ENCODE measurements at places on chromosomes 6 and 20. TPM values are rescaled to one million over a fixed set of nuclear protein-coding genes. Genes with fewer than 3 reads are reported as not detected.

Gene PTP4A1
- 88.8 TPM for total RNA-seq

Gene SLC22A2
- not detected for total RNA-seq

Gene KIF13A
- total RNA-seq, result not detected

DNA sequence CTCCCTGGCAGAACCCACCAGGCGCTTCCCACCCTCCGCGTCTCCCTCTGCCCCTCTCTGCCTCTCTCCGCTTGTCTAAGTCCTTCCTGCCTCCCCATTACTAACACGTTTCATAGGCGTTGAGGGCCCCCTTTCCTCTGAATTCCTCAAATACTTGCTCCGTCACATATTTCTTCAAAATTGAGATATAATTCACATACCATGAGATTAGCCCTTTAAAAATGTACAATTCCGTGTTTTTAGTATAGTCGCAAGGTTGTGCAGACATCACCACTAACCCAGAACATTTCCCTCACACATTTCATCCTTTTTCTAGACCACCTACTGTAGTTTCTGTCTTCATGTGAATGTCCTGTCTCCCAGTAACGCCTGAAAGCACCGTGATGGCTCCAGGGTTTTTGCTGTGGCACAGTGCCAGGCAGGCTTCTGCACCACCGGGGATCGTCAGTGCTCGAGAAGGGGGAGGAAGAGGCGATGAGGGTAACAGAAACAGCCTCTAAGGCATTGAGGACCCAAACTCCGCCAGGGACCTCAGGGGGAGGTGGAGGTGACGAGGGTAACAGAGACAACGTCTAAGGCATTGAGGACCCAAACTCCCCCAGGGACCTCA lies 141.9 kb upstream of the SNX9 start:
- no peak overlapping the region for H3K4me3 ChIP-seq
- no peaks in the 10 kb centered on the region for H3K4me1 ChIP-seq
- peaks cover 4% of the 10 kb centered on the region for H3K27me3 ChIP-seq
- H3K36me3 ChIP-seq, result no peaks in the 10 kb centered on the region
- no peak overlapping the region for H3K27ac ChIP-seq
- no peak for DNase-seq

DNA sequence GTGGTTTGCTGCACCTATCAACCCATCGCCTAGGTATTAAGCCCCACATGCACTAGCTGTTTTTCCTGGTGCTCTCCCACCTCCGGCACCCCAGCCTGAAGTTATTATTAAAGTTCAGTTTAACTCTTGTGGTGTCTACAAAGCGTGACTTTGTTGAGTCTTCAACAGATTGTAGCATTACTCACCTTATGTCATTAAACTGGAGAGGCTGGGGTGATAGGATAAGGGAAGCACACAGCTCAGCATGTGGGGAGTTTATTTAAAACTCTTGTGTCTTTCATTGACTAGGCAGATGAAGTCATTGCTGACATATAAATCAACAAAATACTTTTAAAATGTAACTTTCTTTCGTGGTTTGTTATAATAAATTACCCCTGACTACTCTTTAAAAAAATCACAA lies 84.7 kb upstream of the GCM1 start:
- no peak overlapping the region for H3K4me3 ChIP-seq
- peaks cover 26% of the 10 kb centered on the region for H3K4me1 ChIP-seq
- H3K36me3 ChIP-seq, result no peaks in the 10 kb centered on the region
- no peak overlapping the region for H3K27ac ChIP-seq

GRCh38 chr6:74044417-74045096 lies 348.6 kb downstream of the CD109 start:
- no peaks in the 10 kb centered on the region for H3K36me3 ChIP-seq
- no peak for DNase-seq
- no peaks in the 10 kb centered on the region for H3K27me3 ChIP-seq
- no peaks in the 10 kb centered on the region for H3K4me1 ChIP-seq
- no peak overlapping the region for H3K27ac ChIP-seq

- DNase-seq, result no peak
- H3K36me3 ChIP-seq, result no peaks in the 10 kb centered on the region
- H3K4me1 ChIP-seq, result peaks cover 27% of the 10 kb centered on the region
- peak overlapping the region; percentile 71 for H3K4me3 ChIP-seq
- peaks cover 44% of the 10 kb centered on the region for H3K27me3 ChIP-seq
- H3K27ac ChIP-seq, result no peak overlapping the region
Observed at GRCh38 chr6:166253281-166253681, 54.9 kb downstream of the PRR18 start.

GRCh38 chr6:157764178-157765068 lies 58.6 kb upstream of the SNX9 start:
- peak; percentile 79 for DNase-seq
- no peaks in the 10 kb centered on the region for H3K36me3 ChIP-seq
- H3K4me3 ChIP-seq, result peak overlapping the region; percentile 43
- H3K27me3 ChIP-seq, result peaks cover 16% of the 10 kb centered on the region
- H3K4me1 ChIP-seq, result peaks cover 65% of the 10 kb centered on the region

All from activated T-helper 2 cell treated with anti-CD3 and anti-CD28 coated beads, Interferon-gamma antibody, Interleukin-2, Interleukin-4, amounts not matched to agents 10 μg/mL and 5 μg/mL and 100 μg/mL, durations not matched to agents 14 hours and 24 hours and 36 hours (primary cell).